Activated T-helper 1 cell treated with anti-CD3 and anti-CD28 coated beads, Interleukin-2, amount 50 U/mL, for 16 hours (primary cell): ENCODE measurements at places on chromosomes 13 and 19.

- no peak for DNase-seq
Measured at GRCh38 chr13:29573190-29573589, 22.3 kb downstream of the SLC7A1 start.

DNA sequence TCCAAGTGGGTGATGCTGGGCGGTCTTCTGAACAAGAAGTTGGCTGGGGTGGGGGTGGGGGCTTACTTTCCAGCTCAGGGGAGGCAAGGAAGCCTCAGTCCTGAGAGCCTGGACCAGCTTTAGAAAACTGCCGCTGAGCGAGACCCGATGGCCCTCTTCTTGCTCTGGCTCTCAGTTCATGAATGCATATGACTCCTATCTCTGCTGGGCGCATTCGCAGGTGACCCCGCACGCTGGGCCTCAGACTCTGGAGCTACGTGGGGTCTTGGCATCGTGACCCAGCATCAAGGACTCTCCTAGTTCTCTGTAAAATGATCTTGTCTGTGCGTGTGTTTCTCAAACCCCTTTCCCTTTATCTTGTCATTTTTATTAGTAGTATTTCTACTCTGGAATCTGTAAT lies 19.7 kb downstream of the PRAM1 start:
- DNase-seq = no peak

GRCh38 chr13:98599502-98600328 lies 22.8 kb upstream of the STK24 start:
- no peak for DNase-seq

- no peak for DNase-seq
Measured at GRCh38 chr19:39969681-39970424, 1.1 kb upstream of the PSMC4 start.

- DNase-seq = no peak
Measured at GRCh38 chr13:73451221-73452029, 392.6 kb downstream of the KLF5 start.
